ENCODE measurements at places on chromosomes 13 and 19.
A peak's percentile ranks its signal among the peaks of the same experiment; 100 is the strongest.

DNA sequence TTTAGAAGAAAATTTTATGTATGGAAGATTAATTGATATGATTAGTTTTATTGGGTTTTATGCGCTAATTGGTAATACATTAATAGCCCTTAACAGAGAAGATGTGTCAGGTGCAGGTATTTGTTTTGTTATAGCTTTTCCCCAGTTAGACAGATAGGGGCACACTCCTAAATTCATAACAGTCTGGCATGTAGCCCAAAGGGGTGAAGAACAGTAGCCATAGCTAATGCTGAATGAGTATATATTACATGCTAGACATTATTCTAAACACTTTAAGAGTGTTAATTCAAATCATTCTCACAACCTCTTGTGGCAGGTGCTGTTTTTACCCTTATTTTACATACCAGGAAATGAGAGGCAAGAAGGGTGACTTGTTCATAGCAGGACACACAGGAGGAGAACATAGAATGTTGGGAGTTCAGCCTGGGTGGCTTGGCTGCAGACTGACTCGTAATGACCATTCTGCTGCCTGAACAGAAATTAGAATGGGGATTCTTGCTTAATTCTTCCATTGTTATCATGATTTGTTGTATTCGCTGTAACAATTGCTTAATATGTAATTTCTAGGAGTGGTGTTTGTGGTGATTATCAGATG lies 20.1 kb downstream of the PCCA start:
- DNase-seq = no peak

GRCh38 chr13:43307921-43308433 lies 284.6 kb downstream of the DNAJC15 start:
- DNase-seq = no peak

- peak; percentile 71 for DNase-seq
Measured at GRCh38 chr13:41588899-41589298, 131.5 kb downstream of the RGCC start.

DNA sequence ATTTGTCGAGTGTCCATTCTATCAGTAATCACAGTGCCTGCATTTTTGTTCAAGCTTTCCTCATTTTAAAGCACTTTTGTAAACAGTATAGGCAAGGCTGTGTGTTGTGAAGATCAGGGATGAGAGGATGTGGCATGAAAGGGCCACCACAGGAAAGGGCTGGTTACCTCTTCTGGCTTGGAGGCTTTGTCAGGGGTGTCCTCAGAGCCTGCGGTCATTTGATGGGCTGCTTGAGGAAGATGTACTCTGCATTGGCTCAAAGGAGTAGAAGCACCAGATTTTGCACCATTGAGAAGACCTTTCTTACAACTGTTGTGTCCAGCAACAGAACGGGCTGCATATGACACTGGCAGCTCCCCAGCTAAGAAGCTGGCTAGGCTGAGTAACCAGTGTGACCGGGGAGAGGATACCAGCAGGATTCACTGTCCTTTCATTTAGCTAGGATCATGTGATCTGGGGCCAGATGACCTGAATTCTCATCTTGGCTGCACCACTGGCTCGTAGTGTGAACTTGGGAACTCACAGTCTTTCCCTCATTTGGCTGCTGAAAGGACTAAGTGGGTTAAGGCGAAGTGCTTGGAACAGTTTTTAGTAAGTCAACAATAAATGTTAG lies 380.2 kb downstream of the FGF9 start:
- no peak for DNase-seq

DNA sequence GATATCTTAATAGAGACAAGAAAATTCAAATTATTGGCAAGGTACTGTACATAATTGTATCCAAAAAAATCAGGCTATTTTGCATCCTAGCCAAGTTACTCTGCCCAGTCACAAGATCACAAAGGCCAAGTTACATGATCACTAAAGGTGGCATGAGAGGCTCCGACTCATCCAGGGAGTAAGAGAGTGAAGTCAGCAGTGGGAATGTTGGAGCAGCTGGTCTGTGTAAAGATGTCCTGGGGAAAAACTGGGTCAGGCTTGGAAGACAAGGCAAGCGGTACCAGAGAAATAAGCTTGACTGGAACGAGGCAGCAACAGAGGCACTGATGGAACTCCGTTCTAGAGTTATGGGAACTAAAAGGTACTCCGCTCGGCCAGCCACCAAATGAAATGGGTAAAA lies 50.2 kb upstream of the PSG2 start:
- DNase-seq = no peak

- peak; percentile 35 for DNase-seq
Measured at GRCh38 chr19:45455707-45456499, 11.9 kb upstream of the FOSB start.

GRCh38 chr13:94280349-94280748 lies 199.1 kb downstream of the DCT start:
- DNase-seq = no peak

GRCh38 chr13:101535192-101535746 lies 82.8 kb downstream of the ITGBL1 start:
- DNase-seq = no peak

DNA sequence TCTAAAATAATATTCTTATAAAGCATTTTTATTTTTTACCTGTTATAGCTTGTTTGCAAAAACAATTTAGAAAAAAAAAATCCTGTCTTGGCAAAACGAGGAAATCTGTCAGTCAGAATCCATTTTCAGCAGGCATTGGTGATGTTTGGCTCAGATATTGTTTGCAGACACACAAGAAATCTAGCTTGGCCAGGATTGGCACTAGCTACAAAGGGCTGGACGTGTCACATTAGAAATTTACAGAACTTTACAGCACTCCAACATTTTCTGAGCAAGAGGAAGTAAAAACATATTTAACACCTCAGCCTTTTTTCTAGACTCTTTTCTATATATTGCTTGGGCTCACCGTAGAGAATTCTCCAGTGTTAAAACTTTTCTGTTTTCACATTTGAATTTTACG lies 9.9 kb downstream of the ZNF91 start:
- no peak for DNase-seq

- DNase-seq = no peak
Measured at GRCh38 chr13:29693275-29693945, 97.9 kb upstream of the SLC7A1 start.

DNA sequence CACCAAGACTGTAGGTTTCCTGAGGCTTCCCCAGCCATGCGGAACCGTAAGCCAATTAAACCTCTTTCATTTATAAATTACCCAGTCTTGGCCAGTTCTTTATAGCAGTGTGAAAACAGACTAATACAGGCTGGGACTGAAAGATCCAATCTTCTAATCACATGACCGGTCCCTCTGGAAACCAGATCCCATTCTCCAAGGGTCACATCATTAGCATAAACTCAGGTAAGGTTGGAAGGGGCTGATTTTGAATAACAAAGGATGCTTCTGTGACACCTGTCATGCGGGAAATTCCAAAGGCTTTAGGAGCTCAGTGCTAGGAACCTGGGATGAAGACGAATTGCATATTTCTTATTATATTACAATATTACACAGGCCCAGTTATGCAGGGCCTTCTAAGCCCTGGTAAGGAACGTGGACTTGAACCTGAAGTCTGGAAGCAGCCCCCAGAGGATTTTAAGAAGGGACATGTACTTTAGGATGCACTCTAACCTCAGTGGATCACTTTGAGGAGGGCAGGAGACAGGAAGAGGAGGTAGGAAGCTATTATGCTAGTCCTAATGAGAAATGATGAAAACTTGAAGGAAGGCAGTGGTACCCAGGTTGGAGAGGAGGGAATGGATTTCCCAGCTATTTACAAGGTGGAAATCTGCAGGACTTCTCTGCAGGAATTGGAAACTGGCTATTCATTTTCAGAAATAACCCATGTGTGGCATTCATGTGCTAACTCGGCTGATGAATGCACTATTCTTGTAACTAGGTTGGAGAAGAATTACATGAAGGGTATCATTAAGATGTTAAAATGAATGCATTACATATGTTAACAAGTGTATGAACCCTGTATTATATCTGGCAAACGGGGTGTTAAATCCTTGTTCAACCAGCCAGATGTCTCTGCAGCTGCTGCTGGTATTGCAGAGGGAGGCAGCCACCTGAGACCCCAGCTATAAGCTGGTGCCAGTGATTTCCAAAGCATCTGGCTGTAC lies 19.3 kb downstream of the TNFSF11 start:
- DNase-seq = no peak

DNA sequence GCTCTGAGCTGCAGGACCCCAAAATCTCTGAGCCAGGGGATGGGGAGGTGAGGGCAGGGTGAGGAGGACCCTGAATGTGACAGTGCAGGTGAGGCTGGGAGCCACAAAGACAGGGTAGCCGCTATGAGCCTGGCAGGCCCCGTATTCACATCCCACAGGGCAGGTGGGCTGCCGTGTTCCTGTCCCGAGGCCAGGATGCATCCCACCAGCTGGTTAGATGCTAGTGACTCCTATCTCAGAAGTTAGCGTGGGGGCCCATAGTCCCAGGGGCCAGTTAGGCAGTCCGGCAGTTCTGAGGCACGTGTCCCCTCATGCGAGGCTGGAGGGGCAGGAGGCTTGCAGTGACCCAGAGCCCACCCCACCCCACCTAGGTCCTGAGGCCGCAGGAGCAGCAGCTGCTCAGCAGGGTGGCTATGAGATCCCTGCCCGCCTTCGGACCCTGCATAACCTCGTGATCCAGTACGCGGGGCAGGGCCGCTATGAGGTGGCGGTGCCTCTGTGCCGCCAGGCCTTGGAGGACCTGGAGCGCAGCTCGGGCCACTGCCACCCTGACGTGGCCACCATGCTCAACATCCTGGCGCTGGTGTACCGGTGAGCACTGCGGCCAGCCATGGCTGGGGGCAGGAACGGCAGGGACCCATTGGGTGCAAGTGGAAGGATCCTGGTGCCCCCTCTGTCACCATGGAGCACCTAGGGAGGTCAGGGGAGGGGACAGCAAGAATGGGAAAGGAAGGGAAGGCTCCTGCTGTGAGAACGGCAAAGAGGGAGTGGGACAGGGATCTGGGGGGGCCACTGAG lies 7.2 kb downstream of the KLC3 start:
- DNase-seq = no peak

DNA sequence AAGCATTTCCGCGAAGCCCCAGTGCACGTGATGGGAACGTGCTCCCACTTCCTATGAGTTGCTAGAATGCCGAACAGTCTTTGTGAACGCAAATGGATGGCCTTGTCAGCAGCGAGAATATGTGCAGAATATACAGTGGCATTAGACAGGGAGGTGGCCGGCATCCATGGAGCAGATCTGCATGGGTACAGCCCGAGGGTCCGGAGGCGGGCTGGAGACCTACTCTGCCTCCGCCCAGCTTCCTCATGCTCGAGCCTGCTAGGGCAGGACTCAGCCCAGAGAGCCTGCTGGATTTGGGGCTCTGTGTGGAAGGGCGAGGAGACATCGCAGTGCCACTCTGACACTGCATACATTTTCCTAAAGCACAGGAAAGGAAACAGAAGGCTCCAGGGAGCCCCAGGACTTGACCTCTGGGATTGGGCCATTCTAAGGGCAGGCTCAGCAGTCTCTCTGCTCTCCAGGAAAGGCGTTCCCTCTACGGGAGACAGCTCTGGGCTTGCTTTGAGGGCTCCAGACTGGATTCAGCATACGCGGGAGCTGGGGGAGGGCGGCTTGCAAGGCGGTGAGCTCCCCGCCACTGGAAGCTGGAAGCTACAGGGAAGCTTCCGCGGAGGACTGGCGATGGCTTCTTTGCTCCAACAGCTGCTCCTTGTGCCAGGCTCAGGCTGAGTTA lies 55.9 kb upstream of the UQCRFS1 start:
- DNase-seq = no peak

- DNase-seq = no peak
Measured at GRCh38 chr19:55481148-55481793, 3.7 kb upstream of the NAT14 start.

- no peak for DNase-seq
Measured at GRCh38 chr13:91302111-91302510, 45.4 kb upstream of the MIR17HG start.

- no peak for DNase-seq
Measured at GRCh38 chr13:42380420-42381164, 108.6 kb downstream of the AKAP11 start.

DNA sequence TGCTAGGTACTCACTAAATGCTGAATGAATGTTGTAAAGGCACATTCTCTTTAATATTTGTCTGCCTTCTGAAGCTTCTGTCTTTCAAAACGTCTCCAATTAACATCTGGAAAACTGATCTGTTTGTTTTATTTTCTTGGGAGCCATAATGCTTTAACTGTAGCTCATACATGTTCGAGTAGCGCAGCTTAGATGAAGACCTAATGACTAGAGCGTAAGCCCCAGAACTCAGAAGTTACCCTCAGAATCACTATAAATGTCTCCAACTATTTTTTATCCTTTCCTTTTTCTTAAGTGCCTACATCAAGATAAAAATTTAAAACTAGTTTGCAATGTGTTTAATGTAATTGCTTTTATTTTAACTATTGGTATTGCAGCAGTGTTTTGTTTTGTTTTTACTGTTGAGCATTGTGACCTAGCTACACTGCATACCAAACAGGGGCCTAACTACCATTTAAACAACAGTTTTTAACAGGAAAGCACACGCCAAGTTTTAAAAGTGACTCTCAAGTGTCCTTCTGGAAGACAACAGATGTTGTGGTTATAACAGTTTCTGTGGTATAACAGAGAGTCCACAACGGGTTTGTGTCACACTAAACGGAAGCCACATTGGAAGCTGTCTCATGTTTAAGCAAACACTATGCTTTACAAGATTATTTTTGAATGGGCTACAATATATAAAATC lies 42.0 kb downstream of the MRPL57 start:
- DNase-seq = no peak

GRCh38 chr19:3268326-3268725 lies 43.9 kb downstream of the CELF5 start:
- no peak for DNase-seq

DNA sequence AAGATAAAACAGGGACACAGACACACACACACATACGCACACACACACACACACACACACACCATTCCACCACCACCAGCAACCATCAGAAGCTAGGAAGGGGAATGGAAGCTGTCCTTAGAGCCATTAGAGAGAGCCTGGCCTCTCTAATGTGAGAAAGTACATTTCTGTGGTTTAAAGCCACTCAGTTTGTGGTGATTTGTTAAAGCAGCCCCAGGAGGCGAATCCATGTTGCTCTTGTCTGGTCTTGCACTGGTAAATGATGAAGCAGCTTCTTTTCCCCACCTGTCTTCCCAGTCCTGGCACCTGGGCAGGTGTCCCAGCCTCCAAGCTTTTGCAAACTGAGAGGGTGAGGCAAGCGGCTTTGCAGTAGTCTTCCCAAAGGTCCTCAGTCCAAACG lies 118.9 kb upstream of the KL start:
- no peak for DNase-seq

DNA sequence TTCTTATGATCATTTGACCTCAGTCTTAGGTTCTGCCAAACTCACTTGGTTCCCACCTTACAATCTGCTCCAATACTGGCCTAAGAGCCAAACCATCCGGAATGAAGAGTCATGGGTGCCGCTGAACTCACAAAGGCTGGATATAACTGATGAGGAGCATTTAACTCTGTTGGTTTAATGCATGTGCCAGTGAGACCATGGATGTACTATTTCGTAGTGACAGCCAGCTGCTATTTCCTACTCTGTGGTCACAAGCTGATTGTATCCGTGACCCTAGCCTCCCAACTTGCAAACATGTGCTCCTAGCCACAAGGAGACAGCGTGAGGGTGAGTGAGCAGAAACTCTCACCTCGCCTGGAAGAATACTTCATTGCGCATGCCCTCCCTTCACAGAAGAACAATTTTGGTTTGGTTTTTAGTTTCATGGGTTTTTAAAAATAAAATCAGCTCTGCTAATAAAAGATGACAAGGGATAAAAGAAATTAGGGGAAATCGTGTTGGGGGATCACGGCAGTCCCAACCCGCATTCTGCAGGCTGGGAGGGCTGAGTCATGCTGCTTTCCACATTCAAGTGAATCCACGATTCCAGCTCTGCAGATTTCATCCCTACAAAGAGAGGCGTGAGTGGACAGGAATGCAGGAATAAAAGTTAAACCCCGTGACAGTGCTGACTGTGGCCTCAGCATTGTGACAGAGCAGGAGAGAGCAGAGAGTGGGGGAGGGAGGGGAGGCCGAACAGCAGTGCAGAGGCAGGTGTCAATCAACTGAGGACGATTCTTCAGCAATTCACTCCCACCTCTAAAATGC lies 66.8 kb upstream of the RAP2A start:
- no peak for DNase-seq

Measured in hematopoietic multipotent progenitor cell treated with erythropoietin and hydrocortisone succinate and interleukin-3 and kit ligand, for 15 days (in vitro differentiated cells).